Suppressor macrophage treated with lipopolysaccharide for 4 hours (primary cell): ENCODE measurements at places on chromosomes 13 and 19.
A peak's percentile ranks its signal among the peaks of the same experiment; 100 is the strongest.

DNA sequence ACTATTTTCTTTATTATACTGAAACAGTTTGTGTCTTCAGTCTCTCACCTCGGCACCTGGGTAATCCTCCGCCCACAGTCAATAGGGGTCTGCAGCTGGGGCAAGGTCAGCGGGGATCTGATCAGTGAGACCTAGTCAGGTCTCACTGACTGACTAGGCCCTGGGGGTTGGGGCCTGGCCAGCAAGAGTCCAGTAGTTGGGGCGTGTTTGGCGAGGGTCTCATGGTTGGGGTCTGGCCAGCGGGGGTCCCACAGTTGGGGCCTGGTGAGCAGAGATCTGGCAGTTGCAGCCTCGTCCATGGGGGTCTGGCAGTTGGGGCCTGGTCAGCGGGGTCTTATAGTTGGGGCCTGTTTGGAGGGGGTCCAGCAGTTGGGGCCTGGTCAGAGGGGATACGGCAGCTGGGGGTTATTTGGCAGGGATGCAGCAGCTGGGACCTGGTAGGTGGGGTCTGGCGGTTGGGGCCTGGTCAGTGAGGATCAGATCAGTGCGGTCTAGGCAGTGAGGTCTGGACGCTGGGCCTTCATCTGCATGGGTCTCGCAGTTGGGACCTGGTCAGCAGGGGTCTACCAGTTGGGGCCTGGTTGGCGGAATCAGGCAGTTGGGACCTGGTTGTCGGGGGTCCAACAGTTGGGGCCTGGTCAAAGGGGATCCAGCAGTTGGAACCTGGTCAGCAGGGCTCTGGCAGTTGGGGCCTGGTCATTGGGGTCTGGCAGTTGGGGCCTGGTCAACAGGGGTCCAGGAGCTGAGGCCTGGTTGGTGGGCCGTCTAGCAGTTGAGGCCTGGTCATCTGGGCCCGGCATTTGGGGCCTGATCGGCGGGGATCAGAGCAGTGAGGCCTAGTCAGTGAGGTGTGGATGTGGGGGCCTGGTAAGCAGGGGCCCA lies 61.1 kb upstream of the TPM4 start:
- DNase-seq = no peak

GRCh38 chr13:28953714-28954418 lies 133.7 kb downstream of the MTUS2 start:
- DNase-seq = no peak

GRCh38 chr13:89554801-89555200 lies 1792.7 kb upstream of the MIR17HG start:
- DNase-seq = no peak

DNA sequence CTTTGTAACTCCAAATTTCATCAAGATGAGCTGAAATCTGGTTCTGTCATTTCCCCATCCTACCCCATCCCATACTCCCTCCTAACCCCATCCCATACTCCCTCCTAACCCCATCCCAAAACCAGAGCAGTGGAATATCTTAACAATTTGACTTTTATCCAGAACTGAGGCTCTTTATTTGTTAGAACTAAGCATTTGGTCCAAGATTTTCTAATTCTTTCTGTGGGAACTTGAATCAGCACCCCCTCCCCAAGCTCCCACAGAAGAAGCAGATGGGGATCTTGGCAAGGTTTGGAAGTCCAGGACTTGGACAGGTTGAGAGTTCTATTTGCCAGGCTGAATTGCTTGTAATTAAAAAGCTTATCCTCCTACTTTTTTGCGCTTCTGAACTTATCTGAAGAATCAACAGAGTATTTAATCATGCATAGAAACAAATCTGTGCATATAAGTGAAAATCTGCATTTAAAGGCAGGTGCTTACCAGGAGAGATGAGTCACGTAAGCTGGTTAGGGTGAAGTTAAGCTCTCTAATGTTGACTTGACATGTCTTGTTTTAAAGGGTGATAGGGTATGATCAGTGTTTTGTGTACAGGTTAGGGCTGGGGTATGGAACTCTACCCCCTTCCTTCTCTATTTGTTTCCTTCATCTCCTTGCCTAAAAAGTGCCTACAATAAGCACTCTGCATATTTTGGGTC lies 111.1 kb downstream of the COG6 start:
- no peak for DNase-seq

- DNase-seq = no peak
Observed at GRCh38 chr19:41848666-41849065, 3.8 kb downstream of the DMRTC2 start.

DNA sequence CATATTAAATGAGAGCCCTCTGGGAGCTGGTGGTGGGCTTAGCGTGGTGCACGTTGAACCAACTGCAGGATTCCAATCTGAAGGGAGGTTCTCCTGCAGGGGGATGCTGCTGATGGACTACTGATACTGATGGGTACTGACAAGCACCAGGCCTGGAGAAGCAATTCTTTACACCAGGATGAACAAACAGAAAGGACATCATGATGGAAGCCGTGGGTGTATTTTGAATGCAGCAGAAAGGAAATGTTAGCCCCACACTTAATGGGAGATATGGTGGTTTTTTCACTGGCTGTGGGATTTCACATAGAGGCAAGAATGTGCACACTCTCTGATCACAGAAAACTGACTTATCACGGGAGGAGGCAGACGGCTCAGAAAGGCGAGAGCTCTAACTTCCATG lies 299.7 kb downstream of the TEX29 start:
- no peak for DNase-seq

DNA sequence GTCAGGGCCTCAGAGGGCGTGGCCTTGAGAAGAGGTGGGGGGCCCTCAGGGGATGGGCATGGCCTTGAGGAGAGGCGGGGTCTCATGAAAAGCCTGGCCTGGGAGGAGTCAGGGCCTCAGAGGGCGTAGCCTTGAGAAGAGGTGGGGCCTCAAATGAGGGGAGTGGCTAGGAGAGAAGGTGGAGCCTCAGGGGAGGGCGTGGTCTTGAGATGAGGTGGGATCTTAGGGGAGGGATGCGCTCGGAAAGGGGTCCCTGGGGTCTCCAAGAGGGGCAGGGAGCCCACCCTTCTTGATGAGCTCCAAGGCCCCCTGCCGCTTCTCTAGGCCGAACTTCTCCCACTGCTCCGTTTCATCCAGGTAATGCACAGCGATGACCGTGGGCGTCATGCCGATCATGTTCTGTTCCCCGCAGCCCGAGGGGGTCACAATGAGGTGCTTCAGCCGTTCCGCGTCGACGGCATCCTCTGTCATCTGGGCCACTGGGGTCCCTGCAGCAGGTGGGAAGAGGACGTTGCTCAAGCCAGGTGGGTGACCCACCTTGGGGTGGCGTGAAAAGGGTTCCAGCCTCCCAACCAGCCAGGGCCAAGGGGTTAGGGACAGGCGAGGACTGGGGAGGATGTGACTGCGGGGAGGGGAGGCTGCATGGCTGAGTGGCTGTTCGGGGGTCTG lies 24.3 kb upstream of the TNFSF14 start:
- DNase-seq = no peak

DNA sequence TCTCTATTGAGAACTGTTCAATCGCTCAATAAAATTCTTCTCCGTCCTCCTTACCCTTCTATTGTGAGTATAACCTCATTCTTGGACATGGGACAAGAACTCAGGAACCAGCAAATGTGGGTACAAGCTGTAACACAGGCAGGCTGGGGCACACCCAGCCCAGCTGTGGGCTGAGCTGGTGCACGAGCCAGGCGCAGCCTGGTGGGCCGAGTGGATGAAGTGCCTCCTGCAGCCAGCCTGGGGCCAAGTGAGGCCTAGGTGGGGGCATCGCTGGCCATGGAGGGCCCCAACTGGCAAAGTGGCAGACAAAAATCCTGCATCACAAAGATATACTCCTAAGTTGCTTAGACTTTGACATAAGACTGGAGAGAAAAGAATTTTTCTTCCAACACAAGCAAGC lies 57.9 kb upstream of the DIAPH3 start:
- DNase-seq = no peak

GRCh38 chr19:10823690-10824089 lies 12.3 kb downstream of the TMED1 start:
- DNase-seq = no peak

DNA sequence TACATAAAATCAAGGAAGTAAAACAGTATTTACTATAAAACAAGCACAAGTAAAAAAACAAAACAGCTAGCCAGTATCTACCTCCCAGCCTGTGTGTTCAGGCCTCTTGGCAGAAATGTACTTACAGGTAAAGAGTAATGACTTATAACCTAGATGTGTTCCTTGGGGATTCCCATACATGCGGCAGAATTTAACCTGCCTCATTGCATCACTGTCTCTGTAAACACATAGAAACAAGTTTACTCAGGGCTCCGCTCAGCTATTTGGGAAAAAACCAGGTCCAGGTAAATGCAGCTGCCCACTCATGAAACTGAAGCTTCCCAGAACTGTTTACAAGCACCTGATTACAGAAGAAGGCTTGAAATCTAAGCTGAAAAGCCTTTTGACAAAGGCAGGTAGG lies 50.7 kb upstream of the SERP2 start:
- no peak for DNase-seq

DNA sequence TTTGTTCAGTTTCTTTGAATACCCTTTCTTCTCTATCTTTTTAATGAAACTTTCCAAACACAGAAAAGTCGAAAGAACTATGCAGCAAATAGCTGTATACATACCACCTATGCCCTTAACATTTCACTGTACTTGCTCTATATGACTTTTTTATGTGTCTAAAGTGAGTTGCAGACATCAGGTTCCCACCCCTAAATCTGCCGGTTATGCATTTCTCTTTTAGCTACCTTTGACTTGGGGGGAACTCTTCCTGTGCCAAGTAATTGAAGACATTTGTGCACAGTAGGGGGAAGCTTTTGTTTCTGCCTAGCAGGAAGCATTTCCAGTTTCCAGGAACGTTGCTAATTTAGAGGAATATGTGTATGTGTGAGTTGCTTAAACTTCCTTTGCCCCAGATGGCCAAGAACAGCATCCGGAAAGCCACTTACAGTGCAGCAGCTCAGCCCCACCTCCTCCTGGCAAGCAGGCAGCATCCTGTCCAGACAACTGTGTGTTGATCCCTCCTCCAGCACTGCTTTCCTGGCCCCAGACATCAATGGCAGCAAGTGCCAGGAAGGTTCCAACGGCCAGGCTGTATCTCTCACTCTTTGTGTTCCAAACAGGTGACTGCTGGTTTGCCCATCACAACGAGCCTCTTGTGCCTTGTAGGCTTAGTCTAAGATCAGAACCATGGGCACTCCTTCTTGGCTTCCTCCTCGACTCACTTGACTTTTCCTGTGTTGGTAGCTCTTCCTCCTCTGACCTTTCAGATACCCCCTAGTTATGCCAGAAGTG lies 14.7 kb upstream of the GRAMD1A start:
- DNase-seq = peak; percentile 66

DNA sequence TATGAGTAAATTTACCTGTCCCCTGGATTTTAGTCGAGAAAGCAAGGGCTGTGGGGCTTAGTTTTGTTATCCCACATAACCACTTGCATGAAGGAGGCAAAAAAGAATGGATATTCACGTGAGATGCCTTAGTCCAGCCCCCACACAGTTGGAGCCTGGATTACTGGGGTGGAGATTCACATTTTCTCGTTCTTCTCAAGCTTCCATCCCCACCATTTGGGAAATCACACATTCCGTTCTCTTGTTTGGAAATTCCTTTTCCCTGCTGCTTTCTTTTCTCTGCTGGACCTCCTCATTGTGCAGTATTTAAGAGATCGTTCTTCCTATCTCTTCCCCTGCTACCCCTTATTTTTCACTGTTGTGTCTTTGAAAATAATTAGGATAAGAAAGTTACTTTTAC lies 45.1 kb upstream of the FARP1 start:
- no peak for DNase-seq

DNA sequence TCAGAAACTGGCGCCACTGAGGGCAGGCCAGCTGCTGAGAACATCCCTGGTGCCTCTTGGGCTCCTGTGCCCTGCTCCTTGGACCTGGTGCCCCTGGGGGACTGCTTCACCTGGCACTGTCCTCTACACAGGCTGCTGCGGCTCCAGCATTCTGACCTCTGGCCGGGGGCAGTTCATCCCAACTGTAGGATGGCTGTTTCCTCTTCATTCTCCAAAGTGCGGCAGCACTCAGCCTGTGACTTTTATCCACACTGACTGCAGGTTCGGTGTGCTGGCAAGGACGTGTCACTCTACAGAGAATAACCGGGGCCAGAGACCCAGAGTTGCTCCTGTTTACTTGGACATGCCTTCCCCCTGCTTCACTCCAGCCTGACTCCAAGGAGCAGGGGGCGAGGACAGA lies 7.6 kb upstream of the ANKRD10 start:
- no peak for DNase-seq

DNA sequence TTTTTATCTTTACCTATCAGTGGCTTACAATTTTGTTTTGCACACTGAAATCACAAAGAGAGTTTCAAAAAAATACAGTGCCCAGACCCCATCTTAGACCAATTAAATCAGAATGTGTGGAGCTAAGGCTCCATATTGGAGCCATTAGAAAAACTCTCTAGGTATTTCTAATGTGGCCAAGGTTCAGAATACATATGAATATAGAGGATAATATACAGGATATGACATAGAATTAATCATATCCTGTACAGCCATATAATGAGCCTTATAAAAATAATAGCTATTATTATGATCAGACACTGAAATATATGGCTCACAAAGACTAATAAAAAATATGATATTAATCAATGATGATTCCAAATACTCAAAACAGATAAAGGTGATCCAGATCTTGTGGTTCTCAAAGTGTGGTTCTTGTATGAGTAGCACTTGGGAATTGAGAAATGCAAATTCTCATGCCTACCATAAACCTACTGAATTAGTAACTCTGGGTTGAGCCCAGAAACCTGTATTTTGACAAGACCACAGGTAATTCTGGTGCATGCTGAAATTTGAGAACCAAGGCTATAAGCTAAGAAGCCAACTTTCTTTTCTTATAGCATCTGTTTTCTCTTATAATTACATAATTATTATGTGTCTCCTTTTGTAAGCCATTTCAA lies 408.0 kb downstream of the DIAPH3 start:
- DNase-seq = no peak

DNA sequence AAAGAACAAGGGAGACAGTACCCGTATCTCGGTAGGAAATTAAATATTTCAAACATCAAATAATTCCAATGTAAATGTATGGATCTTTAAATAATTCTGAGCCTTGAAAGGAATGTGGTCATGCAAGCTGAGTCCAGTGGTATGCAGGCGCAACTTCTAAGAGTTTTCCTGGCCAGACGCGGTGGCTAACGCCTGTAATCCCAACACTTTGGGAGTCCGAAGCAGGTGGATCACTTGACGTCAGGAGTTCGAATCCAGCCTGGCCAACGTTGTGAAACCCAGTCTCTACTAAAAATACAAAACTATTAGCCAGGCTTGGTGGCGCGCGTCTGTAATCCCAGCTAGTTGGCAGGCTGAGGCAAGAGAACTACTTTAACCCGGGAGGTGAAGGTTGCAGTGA lies 1.1 kb upstream of the ZNF845 start:
- DNase-seq = no peak

GRCh38 chr19:18683958-18684641 lies 620 bp downstream of the CRTC1 start:
- no peak for DNase-seq
